ENCODE measurements at places on chromosomes 16 and 17. TPM values are rescaled to one million over a fixed set of nuclear protein-coding genes. Genes with fewer than 3 reads are reported as not detected.
A peak's percentile ranks its signal among the peaks of the same experiment; 100 is the strongest.

The CPNE7 gene
- 0.27 TPM for polyA plus RNA-seq

DNA sequence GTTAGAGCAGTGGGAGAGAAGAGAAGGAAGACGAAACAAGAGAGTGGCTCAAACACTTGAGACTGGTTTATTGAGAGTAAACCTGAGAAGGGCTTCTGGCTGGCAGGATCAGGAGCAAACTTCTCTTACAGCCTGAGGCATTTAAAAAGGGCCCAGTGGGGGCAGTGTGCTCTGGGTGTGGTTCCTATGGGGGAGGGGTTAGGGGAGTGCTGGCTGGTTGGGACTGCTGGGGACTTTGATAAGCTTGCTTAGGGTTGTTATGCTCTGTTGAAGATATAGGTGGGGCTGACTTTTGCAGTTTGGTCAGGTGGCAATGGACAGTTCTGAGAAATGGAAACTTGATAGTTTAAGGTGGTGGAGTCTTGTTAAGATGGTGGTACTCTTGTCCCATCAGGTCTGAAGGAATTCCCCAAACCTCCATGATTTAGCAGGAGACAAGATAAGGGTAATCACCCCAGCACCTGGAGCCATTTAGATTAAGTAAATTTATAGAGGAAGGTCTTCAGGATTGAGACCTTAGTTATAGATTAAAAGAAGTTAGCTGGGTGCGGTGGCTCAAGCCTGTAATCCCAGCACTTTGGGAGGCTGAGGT, 79.3 kb downstream of the EMP2 start:
- DNase-seq = no peak

- no peak for DNase-seq
Observed at GRCh38 chr17:77370586-77370985, 229.8 kb downstream of the SEC14L1 start.

DNA sequence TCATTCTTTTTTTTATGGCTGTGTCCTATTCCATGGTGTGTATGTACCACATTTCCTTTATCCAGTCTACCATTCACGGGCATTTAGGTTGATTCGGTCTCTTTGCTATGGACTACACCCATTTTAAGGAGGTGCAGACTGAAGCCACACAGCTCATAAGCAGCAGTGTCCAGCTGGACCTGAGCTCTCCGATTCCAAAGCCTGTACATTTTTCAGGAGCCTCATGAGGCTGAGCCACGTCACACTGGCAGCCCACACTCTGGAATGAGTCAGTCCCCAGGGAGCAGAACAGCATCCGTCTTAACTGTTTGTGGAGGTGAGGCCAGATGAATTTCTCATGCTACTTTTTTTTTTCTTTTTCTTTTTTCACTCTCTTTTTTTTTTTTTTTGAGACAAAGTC, 116.1 kb downstream of the C16orf95 start:
- peak; percentile 97 for DNase-seq

GRCh38 chr16:881219-882097, 80.9 kb upstream of the GNG13 start:
- DNase-seq = no peak

GRCh38 chr16:15846510-15846909, 10.3 kb downstream of the MYH11 start:
- DNase-seq = no peak

The CCL8 gene
- 0.77 TPM for polyA plus RNA-seq

GRCh38 chr16:67995423-67995822, 3.9 kb downstream of the DPEP2 start:
- no peak for DNase-seq

DNA sequence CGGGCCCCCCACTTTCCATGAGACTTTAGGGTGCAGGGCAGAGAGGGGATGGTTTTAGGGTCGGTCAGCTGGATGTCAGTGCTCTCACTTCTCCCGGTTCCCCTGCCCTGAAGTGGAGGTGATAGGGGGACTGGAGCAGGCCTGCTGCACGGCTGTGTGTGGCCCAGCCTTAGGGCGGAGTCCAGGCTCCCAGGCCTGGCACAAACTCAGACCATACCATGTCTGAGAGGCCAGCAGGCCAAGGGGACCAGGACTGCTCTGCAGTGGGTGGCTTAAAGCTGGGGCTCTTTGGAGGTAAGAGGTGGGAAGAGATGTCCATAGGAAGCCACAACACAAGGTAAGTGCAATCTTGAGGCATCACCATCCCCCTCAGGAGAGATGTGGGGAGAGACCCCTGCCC, 8.3 kb downstream of the TFAP4 start:
- DNase-seq = no peak

DNA sequence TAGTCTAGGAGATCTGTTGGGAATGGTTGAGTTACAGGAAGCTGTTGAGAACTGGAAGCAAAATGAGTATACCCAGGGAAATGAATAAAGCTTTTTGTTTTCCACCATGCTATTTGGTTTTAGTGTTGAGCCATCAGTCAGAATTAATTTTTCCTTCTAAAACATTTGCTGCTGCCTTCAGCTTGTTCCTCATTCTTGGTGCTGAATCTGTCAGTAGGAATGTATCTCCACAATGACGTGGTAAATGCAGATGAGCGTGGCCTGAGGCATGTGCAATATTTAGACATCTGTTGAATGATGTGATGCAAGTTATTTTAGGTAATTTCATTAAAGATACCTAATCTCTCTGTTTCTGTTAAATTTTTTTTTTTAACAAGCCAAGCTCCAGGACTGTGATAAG, 10.9 kb downstream of the HAPSTR1 start:
- DNase-seq = peak; percentile 65

GRCh38 chr17:74599448-74599939, 7.4 kb upstream of the CD300LD start:
- no peak for DNase-seq

DNA sequence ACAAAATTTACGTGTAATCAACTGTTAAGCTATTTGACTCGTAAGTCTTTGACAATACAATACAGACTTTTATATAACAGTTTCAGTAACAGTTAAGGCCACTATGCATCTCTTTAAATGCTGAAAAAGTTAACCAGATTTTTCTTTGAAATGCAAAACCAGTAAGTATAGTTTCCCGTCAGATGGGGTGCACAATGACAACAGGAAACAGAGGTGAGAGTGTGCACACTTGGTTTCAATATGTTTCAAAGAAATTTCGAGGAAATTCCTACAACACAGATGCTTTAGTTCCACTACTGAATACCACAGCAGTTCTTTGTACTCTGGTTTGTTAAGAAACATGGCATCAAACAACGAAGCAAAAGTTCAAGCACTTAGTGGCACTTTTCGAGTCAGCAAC, 48.4 kb downstream of the RNF157 start:
- DNase-seq = no peak

All from muscle of back (tissue), 13 donors.